Suppressor macrophage treated with lipopolysaccharide for 4 hours (primary cell): ENCODE measurements at places on chromosomes 7 and 10.

- DNase-seq: no peak
Observed at GRCh38 chr10:128896963-128897362, 570.1 kb upstream of the MGMT start.

DNA sequence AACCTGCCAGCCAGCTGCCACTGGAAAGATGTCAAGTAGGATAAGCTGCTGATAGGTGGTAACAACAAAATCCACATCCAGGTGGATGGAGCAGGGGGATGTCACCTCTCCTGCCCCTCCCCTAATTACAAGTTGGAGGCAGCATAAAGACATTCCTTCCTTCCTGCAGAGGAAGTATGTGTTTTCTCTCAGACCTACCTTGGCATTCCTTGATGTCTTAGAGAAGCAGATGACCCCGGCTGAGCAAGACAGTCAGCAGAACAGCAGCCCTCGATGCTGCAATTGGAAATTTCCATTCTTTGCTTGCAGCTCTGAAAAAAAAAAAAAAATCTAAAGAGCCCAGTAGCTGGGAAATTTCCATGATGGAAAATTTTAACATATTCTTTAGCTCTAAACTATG, 137.5 kb upstream of the MKLN1 start:
- DNase-seq: no peak

- no peak for DNase-seq
Observed at GRCh38 chr10:73414230-73414945, 530 bp upstream of the ANXA7 start.

- no peak for DNase-seq
Observed at GRCh38 chr10:117537904-117538524, 4.5 kb upstream of the EMX2 start.

DNA sequence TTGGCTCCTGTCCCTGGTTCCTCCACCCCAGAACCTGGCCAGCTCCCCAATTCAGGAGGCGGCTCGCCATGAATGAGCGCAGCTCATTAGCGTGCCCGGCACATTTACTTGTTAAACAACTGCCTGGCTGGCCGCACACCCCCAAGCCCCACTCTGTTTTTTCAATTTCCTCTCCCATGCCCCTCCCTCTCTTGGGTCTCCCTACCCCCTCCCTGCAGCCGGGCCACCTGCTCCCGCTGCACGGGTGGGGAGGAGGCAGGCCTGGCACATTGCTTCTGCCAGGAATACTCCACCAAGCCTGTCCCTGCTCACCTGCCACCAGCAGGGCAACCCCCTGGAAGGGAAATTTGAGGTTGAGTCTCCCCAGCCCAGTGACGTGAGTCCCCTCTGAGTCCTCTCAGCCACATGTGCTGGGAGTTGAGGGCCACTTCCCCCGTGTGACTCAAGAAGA, 2.5 kb upstream of the SLIT1 start:
- DNase-seq: no peak
